Heart left ventricle (tissue), 16 donors: ENCODE measurements at places on chromosomes 12 and 14. TPM values are rescaled to one million over a fixed set of nuclear protein-coding genes. Genes with fewer than 3 reads are reported as not detected.

DNA sequence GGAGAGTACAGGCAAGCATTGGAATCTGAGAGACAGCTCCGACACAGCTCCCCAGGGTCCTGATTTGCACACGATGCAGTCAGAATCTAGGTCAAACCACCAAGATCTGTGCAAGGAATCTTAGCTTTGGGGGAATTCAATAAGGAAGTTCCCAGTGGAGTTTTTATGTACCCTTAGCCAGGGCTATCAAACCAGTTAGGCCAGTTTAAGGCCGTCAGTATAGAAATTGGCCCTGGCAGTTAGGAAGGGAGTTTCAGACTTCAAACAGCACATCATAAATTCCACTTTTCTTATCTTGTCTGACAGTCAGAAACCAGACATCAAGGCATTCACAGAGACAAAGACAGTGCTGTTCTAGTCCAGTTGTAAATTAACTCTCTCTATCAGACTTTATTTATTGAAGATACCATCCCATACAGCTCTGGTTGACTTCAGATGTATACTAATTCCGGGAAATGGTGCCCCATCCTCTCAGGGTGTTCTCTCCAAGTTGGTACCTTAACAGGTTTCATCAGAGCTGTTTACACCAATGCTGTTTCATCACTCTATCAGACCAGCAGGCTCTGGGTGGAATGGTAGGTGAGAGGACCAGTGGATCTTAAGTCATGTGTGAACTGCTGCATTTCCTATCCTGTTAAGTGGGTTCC is 157.5 kb upstream of the ATF7IP start:
- H3K27me3 ChIP-seq: no peaks in the 10 kb centered on the region
- no peaks in the 10 kb centered on the region for H3K4me1 ChIP-seq
- no peak overlapping the region for H3K27ac ChIP-seq
- no peaks in the 10 kb centered on the region for H3K36me3 ChIP-seq

DNA sequence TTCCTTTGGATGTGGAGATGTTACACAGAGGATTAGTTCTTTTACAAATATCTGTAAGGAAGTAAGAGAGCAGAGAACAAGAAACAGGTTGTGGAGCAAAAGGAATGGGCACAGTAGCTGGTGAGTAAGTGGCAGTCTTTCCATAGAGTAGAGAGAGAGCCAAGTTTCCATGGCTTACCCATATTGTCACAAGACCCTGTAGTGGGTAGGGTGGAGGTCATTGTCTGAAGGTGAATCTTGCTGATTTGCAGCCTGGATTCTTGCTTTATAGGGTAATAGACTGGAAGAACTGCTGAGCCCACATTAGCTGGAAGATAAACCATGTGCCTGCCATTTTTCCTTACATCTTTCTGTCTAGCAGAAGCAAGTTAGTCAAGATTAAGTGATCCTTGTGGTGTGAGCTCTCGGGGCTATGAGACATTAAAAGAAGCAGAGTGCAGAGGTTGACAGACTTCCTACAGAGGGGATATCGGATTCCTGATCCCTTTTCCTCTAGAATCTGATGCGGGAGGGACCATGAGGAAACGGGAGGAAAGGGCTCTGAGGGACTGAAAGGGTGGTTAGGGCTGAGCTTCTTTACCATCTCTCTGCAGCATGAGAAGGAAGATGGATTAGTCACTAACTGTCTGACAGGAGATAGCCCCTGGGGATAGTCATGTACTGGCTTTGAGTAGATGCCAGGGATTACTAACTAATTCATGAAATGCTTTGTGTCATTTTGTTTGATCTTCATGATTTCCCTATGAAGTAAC is 44.0 kb upstream of the LRTM2 start:
- no peaks in the 10 kb centered on the region for H3K27me3 ChIP-seq
- H3K27ac ChIP-seq: no peak overlapping the region
- H3K4me1 ChIP-seq: peaks cover 32% of the 10 kb centered on the region
- peaks cover 10% of the 10 kb centered on the region for H3K36me3 ChIP-seq
- no peak overlapping the region for H3K4me3 ChIP-seq
- no peak for DNase-seq

The DRAM1 gene
- polyA plus RNA-seq: 3.9 TPM

The CLBA1 gene
- polyA plus RNA-seq: 3.7 TPM

The DIO3 gene
- polyA plus RNA-seq: not detected

DNA sequence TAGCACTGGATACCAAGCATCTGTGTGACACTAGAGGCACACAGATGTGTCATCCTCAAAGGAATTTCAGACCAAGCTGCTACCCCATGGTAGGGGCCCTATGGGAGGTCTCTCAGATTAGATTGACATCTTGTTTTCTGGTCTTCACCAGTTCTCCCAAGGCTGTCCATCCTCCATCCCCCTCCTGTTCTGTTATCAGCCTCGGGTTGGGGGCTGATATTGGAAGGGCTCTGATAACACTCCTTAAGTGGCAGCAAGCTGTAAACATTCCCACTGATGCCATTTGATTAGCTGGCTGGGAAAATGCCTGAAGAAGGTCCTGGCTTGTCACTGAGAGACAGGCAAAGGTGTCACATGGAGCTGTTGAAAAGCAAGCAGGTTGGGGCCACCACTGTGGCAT is 185.9 kb upstream of the RBM19 start:
- H3K36me3 ChIP-seq: no peaks in the 10 kb centered on the region
- no peak overlapping the region for H3K27ac ChIP-seq
- no peak for DNase-seq
- H3K4me3 ChIP-seq: no peak overlapping the region
- H3K4me1 ChIP-seq: no peaks in the 10 kb centered on the region

GRCh38 chr14:77708749-77709148 is 846 bp downstream of the SLIRP start:
- no peak overlapping the region for H3K27ac ChIP-seq
- no peaks in the 10 kb centered on the region for H3K27me3 ChIP-seq
- peaks cover 32% of the 10 kb centered on the region for H3K4me1 ChIP-seq
- H3K4me3 ChIP-seq: peak overlapping the region; percentile 73

- H3K36me3 ChIP-seq: no peaks in the 10 kb centered on the region
- H3K27ac ChIP-seq: no peak overlapping the region
- no peaks in the 10 kb centered on the region for H3K4me1 ChIP-seq
- no peaks in the 10 kb centered on the region for H3K27me3 ChIP-seq
- DNase-seq: peak; percentile 28
Measured at GRCh38 chr12:76158518-76159321, 74.2 kb upstream of the NAP1L1 start.

DNA sequence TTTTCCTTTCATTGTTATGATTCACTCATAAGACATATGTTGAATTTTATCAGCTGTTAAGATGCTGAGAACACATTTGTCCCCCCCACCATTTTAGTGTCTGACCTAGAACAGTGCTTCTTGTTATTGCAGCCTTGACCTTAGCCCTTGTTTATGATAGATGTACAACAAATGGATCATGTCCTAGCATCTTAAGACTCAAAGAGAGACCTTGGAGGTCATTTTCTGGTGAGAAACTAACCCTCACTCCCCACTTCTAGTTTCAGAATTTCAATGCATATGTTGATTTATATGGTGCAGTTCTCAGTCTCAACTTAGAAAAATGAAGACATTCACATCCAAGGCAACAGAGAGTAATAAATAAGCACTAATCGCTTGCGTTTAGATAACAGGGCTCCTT is 391.2 kb downstream of the AEBP2 start:
- no peak overlapping the region for H3K4me3 ChIP-seq
- H3K4me1 ChIP-seq: no peaks in the 10 kb centered on the region
- no peaks in the 10 kb centered on the region for H3K36me3 ChIP-seq
- DNase-seq: no peak

GRCh38 chr14:32421781-32422180 is 92.7 kb downstream of the AKAP6 start:
- H3K4me1 ChIP-seq: no peaks in the 10 kb centered on the region
- H3K27me3 ChIP-seq: no peaks in the 10 kb centered on the region
- H3K27ac ChIP-seq: peak overlapping the region; percentile 85
- DNase-seq: no peak

The PHLDA1 gene
- 5.5 TPM for polyA plus RNA-seq

- no peak overlapping the region for H3K4me3 ChIP-seq
Measured at GRCh38 chr12:21483531-21483930, 17.9 kb downstream of the RECQL start.

The AQP2 gene
- not detected for polyA plus RNA-seq

- H3K36me3 ChIP-seq: no peaks in the 10 kb centered on the region
- peak overlapping the region; percentile 98 for H3K27ac ChIP-seq
- no peaks in the 10 kb centered on the region for H3K27me3 ChIP-seq
- peak overlapping the region; percentile 87 for H3K4me3 ChIP-seq
- H3K4me1 ChIP-seq: peaks cover 49% of the 10 kb centered on the region
Measured at GRCh38 chr12:45730084-45730347, 510 bp downstream of the ARID2 start.

GRCh38 chr14:91614187-91614586 is 104.1 kb upstream of the PPP4R3A start:
- no peaks in the 10 kb centered on the region for H3K36me3 ChIP-seq
- no peaks in the 10 kb centered on the region for H3K27me3 ChIP-seq
- no peak for DNase-seq
- H3K4me3 ChIP-seq: no peak overlapping the region

- no peak overlapping the region for H3K4me3 ChIP-seq
- H3K36me3 ChIP-seq: no peaks in the 10 kb centered on the region
- no peak overlapping the region for H3K27ac ChIP-seq
- no peaks in the 10 kb centered on the region for H3K4me1 ChIP-seq
- no peaks in the 10 kb centered on the region for H3K27me3 ChIP-seq
- DNase-seq: no peak
Measured at GRCh38 chr12:67991158-67991557, 1.9 kb downstream of the IFNG-AS1 start.

DNA sequence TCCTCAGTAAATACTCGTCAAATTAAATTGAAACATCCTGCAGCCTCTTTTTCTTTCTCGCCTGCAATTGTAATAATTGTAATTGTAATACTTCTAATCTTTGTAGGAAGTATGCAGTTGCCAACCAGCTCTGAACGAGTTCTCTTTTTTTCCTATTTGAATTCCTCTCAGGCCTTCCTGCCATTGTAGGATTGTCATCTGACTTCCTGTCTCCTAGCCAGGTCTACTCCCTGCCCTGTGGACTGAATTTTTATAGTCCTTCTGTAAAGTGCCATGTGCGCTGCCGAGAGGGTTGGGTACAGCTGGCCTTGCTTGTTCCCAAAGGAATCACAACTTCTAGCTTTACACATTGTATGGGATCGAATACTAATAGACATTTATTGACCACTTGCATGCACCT is 183.3 kb downstream of the SSPN start:
- no peak for DNase-seq
- peaks cover 1% of the 10 kb centered on the region for H3K36me3 ChIP-seq
- H3K4me1 ChIP-seq: no peaks in the 10 kb centered on the region
- H3K27ac ChIP-seq: no peak overlapping the region

The NUAK1 gene
- 21.5 TPM for polyA plus RNA-seq

DNA sequence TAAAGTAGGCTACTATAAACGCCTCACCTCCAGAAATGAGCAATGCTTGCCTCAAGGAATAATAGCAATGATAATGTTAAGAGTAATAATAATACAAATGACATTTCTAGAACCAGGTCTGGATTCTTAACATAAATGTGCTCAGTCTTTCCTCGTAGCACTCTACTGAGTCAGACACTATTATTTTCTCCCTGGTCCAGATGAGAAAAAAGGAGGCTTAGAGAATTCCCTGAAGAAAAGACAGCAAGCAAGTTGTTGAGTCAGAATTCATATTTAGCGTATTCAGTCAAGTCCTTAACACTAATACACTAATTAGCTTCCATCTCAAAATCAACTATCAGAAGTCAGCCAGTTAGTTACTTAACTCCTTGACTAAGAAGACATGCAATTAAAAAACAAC is 13.2 kb downstream of the KCNC2 start:
- H3K4me1 ChIP-seq: no peaks in the 10 kb centered on the region
- no peaks in the 10 kb centered on the region for H3K27me3 ChIP-seq
- no peak overlapping the region for H3K4me3 ChIP-seq
- no peak overlapping the region for H3K27ac ChIP-seq
- no peak for DNase-seq

DNA sequence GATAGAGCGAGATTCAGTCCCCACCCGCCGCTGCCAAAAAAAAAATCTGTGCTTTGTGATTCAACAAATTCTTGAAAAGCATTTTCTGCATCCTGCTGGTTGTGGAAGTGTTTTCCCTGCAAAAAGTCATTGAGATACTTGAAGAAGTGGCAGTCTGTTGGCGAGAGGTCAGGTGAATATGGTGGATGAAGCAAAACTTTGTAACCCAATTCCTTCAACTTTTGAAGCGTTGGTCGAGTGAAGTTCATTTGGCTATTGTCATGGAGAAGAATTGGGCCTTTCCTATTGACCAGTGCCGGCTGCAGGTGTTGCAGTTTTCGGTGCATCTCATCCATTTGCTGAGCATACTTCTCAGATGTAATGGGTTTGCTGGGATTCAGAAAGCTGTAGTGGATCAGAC is 20.9 kb downstream of the SRGAP1 start:
- H3K4me1 ChIP-seq: peaks cover 6% of the 10 kb centered on the region
- no peaks in the 10 kb centered on the region for H3K36me3 ChIP-seq
- H3K4me3 ChIP-seq: no peak overlapping the region
- no peak overlapping the region for H3K27ac ChIP-seq
- H3K27me3 ChIP-seq: no peaks in the 10 kb centered on the region
- DNase-seq: no peak

DNA sequence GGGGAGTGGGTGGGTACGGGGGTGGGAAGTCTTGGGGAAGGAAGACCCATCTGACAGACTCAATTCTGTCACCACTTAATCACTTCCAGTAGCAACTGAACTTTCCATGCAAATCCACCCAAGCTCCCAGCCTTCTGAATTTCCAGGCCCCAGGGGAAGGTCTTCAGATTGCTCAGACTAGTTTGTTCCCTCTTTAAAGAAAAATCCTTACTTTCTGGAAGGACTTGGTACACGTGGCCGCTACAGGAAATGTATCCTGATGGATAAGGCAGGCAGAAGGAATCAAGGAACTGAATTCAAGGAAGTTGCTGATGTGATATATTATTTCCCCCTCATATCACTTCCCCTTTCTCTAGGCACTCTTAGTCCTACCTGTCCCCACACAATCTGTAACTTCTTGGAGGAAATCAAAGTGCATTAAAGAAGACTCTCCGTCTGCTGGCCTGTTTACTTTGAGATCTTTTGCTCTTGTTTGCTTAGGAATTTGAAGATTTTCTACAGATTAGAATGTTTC is 6.4 kb downstream of the NFKBIA start:
- no peaks in the 10 kb centered on the region for H3K27me3 ChIP-seq
- H3K36me3 ChIP-seq: peaks cover 41% of the 10 kb centered on the region
- DNase-seq: peak; percentile 36
- peak overlapping the region; percentile 100 for H3K27ac ChIP-seq
- H3K4me1 ChIP-seq: peaks cover 54% of the 10 kb centered on the region

DNA sequence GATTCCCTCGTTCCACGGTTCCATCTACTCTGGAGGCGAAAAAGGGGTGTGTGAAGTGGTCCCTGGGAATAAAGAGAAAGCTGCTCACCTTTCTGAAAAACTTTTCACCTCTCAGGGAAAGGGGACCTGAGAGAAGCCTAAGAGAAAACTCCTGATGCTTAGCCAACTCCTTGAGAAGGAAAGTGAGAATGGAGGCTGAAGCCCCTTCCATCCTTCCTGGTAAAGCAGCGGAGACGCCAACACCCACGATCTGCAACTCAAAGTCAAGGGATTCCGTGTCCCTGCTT is 110.0 kb downstream of the ARF6 start:
- H3K4me1 ChIP-seq: peaks cover 49% of the 10 kb centered on the region
- DNase-seq: no peak
- H3K4me3 ChIP-seq: peak overlapping the region; percentile 71
- H3K27ac ChIP-seq: peak overlapping the region; percentile 92
